GM04504 (cell line): ENCODE measurements at places on chromosomes 1 and 21.

GRCh38 chr1:151972542-151973248 lies 21.0 kb downstream of the S100A10 start:
- DNase-seq, result peak; percentile 78

DNA sequence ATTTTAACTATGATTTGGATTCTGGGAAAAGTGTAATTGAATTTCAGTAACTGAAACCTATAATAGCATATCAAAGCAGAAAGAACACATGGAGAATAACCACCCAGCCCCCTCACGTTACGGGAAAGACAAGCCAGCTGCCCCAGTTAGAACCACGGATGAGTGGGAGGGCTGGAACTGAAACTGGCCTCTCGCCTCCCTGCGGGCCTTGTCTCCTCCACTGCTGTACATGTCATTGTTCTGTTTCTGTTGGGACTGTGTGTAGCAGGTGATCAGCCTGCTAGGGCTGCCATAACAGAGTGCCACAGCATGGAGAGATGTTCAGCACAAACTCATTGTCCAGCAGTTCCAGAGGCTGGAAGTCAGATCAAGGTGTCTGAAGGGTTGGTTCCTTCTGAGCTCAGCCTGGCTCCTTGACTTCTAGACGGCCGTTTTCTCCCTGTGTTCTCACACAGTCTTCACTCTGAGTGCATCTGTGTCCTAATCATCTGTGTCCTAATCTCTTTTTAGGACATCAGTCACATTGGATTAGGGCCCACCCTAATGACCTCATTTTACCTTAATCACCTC lies 52.4 kb downstream of the MAP3K21 start:
- DNase-seq, result no peak

DNA sequence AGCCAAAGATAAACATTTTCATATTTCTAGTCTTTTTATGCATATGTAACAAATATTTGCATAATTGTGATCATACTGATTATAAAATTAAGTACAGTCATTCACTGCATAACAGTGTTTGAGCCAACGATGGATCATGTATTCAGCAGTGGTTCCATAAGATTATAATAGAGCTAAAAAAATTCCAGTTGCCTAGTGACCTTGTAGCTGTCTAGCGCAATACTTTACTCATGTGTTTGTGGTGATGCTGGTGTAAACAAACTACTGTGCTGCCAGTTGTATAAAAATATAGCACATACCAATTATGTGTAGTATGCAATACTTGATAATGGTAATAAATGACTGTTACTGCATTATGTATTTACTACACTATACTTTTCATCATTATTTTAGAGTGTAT lies 2.1 kb upstream of the S100A10 start:
- DNase-seq, result no peak

- DNase-seq, result no peak
These were observed 87.9 kb downstream of the CDC14A start for GRCh38 chr1:100440075-100440809.

- DNase-seq, result no peak
These were observed 20.5 kb downstream of the ELAVL4 start for GRCh38 chr1:50129201-50129600.

- DNase-seq, result no peak
These were observed 45.8 kb upstream of the C1orf21 start for GRCh38 chr1:184340984-184341383.
